ENCODE measurements at places on chromosomes 7 and 10.

DNA sequence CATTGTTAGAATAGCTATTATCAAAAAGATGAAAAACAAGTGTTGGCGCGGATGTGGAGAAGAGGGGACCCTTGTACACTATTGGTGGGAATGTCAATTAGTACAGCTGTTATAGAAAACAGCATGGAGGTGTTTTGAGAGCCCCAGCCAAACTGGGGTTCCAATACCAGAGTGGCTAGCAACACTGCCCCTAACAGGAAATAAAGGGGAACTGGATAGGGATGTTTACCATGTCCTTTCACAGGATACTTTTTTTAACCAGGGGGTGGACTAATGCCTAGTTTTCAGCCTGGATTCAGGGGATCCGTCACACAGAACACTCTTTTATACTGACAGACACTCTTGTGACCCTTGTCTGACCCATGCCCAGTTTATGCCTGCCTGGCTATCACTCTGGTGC is 6.9 kb upstream of the GSTK1 start:
- no peak for DNase-seq

GRCh38 chr10:73644015-73644743 is 2.9 kb upstream of the MYOZ1 start:
- DNase-seq = peak; percentile 77

- DNase-seq = peak; percentile 25
Observed at GRCh38 chr7:115183431-115184057, 261.6 kb downstream of the MDFIC start.

GRCh38 chr7:36895192-36895591 is 170.9 kb upstream of the AOAH start:
- DNase-seq = no peak

GRCh38 chr7:45563401-45563800 is 10.8 kb upstream of the ADCY1 start:
- no peak for DNase-seq

DNA sequence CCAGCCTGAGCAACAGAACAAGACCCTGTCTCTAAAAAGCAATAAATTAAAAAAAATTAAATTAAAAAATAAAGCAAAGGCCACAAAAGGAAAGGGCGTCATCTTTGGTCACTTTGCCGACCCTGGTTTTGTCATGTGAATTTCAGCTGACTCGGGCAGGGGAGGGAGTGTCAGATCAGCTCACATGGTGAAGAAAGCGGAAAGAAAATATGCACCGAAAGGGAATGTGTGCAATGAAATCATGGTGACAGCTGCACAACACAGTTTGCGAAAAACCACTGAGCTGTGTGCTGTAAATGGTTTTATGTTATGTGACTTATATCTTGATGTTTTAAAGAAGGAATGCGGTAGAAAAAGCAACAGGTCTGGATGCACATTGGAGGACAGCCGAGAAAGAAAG is 39.8 kb downstream of the RCC1L start:
- DNase-seq = no peak

DNA sequence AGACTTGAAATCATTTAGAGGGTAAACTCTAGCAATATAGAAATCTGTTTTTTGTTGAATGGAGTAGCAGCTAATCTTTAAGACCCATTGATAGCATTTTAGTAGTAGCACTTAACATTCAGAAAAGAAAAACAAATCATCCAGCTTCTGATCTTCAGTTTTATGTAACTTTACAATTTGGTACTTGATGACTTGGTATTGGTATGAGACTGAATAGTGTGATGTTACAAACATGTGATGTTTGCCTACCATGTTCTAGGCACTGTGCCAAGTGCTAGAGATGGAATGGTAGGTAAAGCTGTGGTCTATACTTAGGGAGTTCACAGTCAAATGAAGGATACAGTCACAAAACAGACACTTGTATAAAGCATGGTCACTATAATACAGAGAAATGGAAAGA is 21.3 kb downstream of the ZEB1 start:
- DNase-seq = no peak

- DNase-seq = no peak
Observed at GRCh38 chr10:63388421-63389031, 77.3 kb downstream of the JMJD1C start.
